Activated CD4-positive, alpha-beta T cell treated with anti-CD3 and anti-CD28 coated beads for 4 hours (primary cell): ENCODE measurements at places on chromosomes 11 and 22.
A peak's percentile ranks its signal among the peaks of the same experiment; 100 is the strongest.

DNA sequence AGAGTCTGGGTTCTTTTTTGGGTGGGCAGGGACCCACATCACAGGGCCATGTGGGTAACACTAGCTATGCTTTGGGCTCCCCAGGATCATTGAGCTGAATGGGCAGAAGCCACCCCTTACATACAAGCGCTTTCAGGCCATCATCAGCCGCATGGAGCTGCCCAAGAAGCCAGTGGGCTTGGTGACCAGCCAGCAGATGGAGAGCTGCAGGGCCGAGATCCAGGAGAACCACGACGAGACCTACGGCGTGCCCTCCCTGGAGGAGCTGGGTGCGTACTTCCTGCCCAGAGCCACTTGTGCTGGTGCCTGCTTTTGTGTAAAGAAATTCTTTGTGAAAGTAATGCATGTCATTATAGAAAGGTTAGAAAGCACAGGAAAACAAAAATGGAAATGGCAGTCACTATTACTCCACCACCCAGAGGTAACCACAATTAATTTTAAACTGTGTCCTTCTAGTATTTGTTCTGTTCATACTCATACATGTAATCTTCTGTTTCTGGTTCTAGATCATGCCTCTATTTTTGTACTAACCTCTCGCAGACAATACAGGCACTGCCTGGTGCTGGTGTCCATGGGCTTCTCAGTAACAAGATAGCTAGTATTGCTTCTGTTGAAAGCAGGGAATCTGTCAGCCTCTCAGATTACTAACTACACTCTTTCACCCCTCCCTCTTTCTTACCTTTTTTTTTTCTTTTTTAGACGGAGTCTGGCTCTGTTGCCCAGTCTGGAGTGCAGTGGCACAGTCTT, 13.7 kb downstream of the CRY2 start:
- no peak for DNase-seq

DNA sequence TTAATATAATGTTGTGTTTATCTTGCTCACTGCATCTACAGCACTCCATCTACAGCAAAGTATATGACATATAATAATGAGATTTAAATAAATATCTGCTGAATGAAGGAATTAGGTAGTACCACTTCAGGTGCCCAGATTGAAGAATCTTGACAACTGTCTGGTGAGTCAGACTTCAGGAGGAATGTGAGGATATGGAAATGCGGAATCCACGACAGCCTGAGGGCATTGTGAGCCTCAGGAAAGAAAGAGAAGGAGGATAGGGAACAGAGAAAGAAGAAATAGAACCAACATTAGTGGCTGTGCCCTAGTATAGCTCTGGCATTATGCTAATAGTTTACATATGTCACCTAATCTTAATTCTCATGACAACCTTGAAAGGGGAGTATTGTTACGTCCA, 304.4 kb downstream of the AASDHPPT start:
- DNase-seq: no peak

- DNase-seq: no peak
Measured at GRCh38 chr11:44483919-44484610, 81.4 kb upstream of the CD82 start.

- DNase-seq: peak; percentile 35
Measured at GRCh38 chr11:2945031-2945756, 16.0 kb upstream of the PHLDA2 start.

GRCh38 chr11:37298173-37298572, 700.1 kb upstream of the RAG2 start:
- DNase-seq: no peak

DNA sequence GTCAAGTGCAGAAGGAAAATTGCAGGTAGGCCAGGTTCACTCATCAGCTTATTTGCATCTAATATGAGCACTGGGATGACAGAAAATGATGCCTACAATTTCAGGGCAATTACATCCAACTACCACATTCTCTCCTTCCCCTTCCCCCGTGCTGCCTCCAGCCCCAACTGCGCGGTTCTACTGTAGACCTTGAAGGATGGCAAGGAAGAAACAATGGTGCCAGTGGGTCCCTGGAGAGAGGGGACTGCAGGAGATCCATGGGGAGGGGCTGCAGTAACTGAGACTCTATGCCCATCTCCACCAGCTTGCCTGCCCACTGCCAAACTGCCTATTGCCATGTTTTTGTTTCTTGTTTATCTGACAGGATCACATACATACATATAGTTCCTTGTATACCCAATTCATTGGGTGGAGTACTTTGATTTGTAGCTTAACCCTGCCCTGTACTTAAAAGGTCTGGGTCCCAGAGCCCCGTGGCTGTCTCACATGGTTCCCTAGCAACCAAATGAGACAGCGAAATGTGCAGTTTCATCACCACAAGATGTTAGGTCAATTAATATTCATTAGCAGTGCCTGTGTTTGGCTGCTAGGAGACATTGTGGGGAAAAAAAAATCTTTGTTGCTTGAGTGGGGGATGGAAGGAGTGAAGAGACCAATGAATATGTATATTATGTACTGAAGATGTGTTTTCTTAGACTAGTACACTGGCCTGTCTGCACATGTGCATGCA, 253.5 kb upstream of the PLET1 start:
- no peak for DNase-seq

DNA sequence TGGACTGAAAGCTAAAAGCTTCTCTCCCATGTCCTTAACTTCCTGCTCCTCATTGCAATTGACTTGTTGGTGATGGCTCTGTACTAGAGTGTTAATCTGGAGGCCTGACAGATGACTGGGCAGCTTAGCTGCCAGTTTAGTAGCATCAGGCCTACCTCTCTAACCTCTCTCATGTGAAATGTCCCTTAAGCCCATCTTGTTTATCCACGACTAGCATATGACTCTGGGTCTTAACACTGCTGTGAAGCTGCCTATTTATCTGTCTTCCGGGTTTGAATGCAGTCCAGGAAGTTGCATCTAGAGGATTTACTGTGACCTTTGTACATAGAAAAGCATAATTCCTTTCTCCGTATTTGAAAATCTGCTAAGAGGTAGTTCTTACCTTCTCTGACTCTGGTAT, 85.3 kb upstream of the HORMAD2 start:
- no peak for DNase-seq

- no peak for DNase-seq
Measured at GRCh38 chr22:39232246-39232645, 12.5 kb downstream of the PDGFB start.

DNA sequence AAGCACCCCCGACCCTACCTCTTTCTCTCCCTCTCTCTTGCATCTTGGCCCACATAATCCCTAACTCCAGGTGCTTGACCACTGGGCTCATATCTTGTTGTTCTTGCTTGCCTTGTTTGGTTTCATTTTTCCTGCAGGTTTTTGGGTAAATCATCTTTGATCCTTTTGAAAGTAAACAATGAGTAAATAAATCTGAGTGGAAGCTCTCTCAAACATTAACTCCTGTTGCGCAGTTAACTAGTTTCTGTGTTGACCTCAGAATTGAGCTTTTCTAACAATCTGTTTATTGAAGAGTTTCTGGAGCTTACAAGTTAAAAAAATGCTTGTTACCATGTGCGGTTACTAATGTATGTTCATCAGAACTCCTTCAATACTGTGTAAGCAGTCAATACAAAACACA, 38.8 kb upstream of the MICAL2 start:
- DNase-seq: no peak

DNA sequence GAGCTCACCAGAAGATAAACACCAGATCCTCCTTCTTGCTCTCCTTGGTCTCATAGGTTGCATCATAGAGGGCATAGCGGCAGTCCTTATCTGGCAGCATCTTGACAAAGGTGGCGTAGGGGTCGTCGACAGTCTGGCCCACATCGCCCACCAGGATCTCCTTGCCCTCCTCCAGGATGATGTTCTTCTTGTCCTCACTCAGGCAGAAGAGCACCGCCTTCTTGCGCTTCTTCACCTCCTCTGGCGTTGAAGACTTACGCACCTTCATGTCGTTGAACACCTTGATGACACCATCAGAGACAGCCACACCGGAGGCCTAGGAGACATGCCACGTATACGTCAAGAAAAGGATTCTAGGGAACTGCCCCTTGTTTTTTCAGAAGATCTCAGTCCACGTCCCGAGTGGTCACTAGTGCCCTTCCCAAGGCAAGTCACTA, 2.0 kb downstream of the CFL1 start:
- DNase-seq: no peak

- no peak for DNase-seq
Measured at GRCh38 chr11:133559382-133559781, 27.1 kb upstream of the OPCML start.

GRCh38 chr11:117690484-117691217, 106.4 kb downstream of the DSCAML1 start:
- no peak for DNase-seq

GRCh38 chr22:44947049-44947448, 62.8 kb downstream of the PHF21B start:
- DNase-seq: no peak

DNA sequence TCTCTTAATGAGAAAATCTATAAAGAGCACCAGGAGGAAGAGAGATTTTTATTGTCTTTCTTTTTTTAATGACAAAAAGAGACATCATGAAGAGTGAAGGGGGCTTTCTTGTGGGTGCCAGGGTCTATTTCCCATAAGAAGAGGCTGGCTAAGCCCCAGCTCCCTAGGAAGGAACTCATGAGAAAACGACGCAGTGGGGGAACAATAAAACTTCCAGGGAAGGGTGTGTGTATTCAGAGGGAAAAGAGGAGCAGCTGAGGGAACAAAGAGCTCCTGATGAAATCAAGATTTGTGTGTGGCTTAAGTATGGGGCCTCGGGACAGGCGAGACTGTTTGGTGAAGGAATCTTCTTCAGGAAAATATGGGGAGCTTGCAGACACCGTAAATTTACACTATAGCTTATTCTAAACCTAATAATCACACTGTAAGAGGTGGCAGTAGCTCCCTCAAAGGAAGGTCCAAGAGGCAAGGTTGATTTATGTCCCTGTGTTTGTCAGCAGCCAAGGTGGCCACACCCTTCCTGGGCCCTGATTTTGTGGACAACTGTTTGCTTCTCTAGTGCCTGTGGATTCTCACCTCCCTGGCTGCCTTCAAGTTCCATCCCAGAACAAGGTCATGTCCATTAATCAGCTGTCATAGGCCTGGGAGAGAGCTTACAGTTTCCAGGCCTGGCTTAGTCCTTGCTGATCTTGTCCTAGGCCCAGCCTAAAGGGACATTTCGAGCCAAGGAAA, 615.7 kb downstream of the INSC start:
- no peak for DNase-seq

DNA sequence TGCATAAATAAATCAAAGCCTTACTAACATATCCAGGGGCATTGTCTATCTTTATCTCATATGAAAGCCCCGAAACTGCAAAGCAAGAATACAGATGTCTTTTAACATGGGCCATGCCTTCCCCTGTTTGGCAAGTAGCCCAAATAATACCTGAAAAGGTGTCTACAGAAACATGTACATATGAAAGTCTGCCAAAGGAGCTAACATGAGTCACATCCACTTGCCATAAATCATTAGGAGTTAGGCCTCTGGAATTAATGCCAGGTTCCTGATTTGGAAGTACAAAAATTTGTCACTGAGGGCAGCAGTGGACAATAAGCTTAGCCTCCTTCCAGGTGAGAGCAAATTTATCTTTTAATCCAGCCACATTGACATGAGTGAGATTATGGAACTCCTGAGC, 85.5 kb upstream of the PGR start:
- DNase-seq: no peak

DNA sequence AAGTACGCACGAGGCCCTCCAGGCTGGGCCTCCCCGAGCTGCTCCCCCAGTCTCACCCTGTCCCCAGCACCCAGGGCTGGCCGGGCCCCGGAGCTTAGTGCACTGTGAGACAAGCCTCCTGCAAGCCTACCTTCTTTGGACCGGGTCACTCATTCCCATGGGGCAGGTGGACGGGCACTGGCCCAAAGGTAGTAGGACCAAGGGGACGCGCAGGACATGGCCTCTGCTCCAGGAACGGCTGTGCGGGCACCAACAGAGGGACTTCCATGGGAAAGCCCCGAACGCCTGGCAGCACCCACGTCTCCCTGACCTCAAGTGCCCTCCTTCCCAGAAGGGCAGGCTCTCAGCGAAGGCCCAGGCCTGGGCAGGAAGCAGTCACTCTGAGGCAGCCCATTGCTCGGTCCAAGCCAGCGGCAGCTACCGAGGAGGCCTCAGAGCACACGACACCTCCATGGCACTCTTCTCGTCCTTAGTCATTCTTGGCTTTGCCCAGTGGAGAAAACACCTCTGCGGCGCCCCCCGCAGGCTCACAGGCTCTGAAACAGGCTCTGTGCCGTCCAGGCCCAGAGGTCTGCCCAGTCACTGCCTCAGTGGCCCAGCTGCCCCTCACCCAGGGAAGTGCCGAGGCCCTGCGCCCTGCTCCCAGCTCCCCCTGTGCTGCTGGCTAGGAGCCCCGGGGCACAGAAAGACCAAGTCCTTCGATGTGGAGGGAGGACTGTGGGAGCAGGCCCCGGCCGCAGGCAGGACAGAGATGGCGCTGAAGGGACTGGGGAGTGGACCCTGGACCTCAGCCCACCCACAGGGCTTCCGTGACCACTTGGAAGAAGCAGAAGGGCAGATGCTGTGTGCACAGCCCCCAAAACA, 3.8 kb downstream of the MOB2 start:
- no peak for DNase-seq

GRCh38 chr11:117478126-117478860, 150.6 kb downstream of the CEP164 start:
- no peak for DNase-seq

- no peak for DNase-seq
Measured at GRCh38 chr11:20248871-20249270, 88.6 kb upstream of the DBX1 start.

- DNase-seq: no peak
Measured at GRCh38 chr11:57144531-57145320, 37.0 kb upstream of the LRRC55 start.

DNA sequence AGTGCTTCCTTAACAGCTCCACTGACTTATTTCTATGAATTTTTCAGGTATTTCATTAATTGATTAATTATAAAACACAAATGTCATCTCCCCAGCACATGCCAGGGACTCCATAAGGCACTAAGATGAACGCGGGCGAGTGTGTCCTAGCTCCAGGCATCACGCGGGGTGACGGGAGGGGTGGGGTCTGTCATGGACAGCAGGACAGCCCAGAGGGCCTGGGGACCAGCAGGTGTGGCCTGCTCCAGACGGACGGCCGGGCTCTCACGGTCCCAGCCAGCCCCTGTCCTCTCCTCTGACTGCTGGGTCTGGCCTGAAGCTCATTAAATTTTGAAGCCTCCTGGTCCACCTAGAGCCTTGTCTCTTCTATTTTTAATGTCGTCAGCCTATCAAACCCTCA, 531.1 kb downstream of the BRD1 start:
- no peak for DNase-seq

- no peak for DNase-seq
Measured at GRCh38 chr22:25130462-25130861, 69.2 kb upstream of the CRYBB3 start.

- peak; percentile 74 for DNase-seq
Measured at GRCh38 chr11:57649826-57650738, at the start of gene YPEL4. Gene YPEL4, minus strand, starts transcription at chr11:57649912. Its CDS starts 2,805 bp downstream, at chr11:57647107.

DNA sequence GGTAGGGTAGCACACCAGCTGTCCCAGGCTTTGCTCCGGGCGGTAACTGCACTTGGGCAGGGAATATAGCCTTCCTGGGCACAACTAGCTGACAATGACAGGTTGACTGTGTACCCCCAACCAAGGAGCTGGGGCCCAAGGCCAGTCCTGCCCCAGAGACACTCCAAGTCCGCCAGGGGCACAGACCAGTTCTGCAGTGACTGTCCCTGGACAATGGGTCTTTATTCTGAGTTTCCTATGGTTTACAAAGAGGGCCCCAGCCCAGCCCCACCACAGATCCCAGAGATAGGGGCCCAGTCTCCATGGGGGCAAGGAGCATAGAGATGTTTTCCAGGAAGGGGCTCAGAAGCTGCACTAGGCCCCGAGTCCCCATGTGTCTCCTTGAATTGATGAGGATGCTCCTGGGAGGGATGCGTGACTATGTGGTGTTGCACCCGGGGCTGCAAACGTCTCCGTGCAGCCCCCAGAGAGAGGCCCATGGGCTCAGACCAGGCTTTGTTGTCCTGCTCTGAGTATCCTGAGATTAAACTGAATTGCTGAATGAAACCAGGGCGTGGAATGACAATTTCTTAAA, 48.4 kb downstream of the CD6 start:
- DNase-seq: no peak
